ENCODE measurements at places on chromosomes 4 and X.

DNA sequence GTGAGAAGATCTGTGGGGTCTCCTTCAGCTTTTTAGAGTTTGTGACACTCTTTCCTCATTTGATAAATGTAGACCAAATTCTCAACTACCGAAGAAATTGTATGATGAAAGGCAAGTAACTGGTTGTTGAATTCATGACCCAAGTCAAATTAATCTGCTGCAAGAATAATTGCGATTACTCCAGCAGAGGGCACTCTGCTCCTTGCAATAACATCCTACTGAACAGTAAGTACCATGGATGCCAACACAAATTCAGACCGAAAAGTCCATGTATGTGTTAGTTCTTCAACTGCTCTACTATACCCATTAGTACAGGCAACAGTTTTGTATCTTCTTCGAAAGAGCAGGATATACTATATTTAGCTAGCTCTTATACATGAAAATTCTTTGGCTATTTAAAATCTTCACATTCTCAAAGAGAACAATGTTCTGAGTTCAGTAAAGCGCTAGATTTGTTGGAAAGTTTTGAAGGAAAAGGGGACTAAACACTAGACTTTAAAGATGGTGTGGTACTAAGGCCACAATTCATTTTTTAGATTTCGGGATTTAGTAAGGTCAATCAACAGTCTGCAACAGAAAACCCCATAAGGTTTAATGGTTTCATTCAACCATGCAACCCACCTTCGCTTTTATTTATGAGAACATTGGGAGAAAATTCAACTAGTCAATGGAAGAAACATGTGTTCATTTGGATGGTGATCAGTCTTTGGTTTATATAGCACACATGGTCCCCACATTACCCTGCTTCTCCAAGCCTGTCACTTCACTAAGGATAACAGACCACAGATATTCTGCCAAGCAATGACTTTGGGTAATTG, 105.4 kb upstream of the TBC1D9 start:
- peak; percentile 50 for DNase-seq

- peak; percentile 13 for DNase-seq
Observed at GRCh38 chr4:155795991-155796390, 37.2 kb downstream of the GUCY1B1 start.

DNA sequence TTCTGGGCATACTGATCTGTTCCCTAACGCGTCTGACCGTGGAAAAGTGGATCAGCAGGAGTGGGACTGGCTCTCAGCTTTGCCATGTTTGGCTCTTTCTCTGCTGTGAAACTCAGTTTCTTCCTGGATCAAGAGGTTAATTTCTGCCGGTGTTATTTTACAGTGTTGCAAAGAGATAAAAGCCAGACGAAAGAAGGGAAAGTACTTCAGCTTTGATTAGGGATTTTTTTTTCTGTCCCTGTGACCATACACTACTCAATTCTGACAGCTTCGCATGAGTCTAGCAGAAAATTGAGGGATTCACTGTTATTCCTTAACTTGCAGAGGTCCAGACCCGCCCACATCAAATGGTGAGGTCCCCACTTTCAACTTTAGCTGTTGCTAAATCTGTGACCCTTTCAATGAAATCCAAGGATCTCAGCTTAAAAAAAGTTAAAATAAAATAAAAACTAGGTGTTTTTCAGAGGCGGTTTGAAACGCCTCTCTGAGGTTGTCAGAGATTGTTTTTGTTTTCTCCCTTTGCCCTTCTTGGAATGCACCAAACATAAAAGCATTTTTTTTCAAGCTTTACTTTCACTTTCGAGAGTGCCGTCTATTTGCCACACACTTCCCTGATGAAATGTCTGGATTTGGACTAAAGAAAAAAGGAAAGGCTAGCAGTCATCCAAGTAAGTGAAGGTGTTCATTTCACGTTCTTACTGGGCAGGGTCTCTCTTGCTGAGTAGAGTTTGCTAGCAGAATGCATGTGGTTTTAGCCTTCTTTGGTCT, at the start of gene TLR3:
Gene TLR3 (plus strand): TSS at position 576 of the 768 bp plus-strand sequence. CDS start 7,464 bp downstream, outside the sequence.
- peak; percentile 48 for DNase-seq

DNA sequence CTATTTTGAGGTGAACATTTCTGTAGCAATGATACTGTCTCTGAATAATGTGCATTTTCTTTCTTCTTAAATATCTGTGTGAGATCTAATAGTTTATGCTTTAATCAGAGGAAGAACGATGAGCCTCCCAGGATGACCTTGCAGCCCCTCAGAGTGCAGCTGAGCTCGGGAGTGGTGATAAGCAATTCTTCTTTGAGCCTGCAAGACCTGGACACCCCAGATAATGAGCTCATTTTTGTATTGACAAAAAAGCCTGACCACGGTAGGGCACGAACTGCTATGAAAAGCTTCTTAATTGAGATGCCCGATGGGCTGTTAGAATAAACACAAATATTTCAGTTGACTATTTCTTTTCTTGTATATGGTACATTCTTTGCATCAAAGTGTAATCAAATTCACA, 105.0 kb upstream of the ANXA3 start:
- DNase-seq: no peak

DNA sequence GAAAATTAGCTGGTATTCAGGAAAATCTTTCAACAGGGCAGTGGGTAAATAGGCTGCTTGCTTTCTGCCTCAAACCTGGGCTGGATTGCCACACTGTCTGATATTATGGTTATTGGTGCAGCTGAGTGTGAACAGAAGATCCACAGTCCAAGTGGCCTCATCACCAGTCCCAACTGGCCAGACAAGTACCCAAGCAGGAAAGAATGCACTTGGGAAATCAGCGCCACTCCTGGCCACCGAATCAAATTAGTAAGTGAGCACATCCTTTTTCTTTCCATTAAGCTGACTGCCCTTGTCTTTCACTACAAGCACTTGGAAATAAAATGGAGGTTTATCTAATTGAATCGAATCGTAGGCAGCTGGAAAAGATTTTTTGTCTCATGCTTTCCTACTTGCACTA, 204.7 kb downstream of the TLL1 start:
- no peak for DNase-seq

DNA sequence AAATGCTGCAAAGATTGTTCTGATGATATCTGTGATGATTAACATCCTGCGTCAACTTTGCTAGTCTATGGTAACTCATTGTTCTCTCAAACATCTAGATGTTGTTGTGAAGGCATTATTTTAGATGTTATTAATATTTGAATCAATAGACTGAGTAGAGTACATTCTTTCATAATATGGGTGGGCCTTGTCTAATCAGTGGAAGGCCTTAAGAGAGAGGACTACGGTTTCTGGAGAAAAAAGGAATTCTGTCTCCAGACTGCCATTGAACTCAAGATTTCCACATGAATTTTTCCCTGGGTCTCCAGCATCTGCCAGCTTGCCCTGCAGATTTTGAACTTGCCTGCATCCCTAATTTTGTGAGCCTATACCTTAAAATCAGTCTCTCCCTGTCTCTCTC, 2381.1 kb upstream of the AGA start:
- no peak for DNase-seq

GRCh38 chr4:148055844-148056243, 324.0 kb downstream of the ARHGAP10 start:
- no peak for DNase-seq

- no peak for DNase-seq
Observed at GRCh38 chr4:74540193-74540592, 95.3 kb downstream of the AREG start.

DNA sequence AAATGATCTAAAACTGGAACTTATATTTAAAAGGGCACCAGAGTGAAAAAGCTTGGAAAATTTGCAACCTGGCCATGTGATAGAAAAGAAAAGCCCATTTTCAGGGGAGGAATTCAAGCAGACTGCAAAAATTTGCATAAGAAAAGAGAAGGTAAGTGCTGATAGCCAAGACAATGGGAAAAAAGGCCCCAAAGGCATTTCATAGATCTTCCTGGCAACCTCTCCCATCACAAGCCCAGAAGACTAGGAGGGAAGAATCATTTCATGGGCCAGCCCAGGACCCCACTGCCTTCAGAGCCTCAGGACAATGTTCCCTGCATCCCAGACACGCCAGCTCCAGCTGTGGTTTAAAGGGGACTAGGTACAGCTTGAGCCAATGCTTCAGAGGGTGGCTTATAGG, 887.3 kb upstream of the DIAPH2 start:
- no peak for DNase-seq

GRCh38 chrX:56761167-56761566, 32.1 kb downstream of the NBDY start:
- peak; percentile 2 for DNase-seq

GRCh38 chr4:5041699-5042098, 9.6 kb upstream of the STK32B start:
- DNase-seq: no peak

DNA sequence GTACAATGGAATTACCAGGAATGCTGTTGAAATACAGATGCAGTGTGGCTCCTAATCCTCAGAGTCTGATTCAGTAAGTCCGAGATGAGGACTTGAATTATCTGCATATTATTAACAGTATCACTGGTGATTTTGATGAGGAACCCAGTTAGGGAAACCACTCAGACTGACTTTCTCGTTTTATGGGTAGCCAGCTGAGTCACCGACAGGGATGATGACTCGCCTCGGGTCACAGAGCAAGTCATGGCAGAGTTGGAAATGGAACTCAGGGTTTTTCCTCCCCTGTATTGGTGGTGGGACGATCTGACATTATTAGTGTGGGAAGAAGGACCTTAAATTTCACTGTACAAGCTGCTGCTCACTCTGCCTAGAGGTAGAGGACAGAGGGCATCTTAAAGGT, 51.3 kb downstream of the RTL9 start:
- no peak for DNase-seq

DNA sequence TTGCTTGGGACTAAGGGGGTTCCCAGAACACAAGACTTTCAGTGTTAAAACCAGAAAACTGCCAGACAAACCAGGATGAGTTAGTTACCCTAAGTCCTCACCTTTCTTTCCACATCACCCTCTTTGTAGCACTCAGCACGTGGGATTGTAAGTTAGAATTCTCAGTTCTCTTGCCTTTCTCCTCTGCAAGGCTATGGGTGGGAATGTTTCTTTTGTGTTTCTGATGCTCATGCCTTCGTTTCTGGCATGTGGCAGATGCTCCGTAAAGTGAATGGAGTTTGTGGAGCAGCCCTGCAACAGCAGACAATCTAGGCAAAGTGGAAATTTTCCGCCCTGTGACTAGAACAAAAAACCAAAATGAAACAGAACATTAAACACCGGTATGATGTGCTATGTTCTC, 64.7 kb upstream of the SPP1 start:
- no peak for DNase-seq

DNA sequence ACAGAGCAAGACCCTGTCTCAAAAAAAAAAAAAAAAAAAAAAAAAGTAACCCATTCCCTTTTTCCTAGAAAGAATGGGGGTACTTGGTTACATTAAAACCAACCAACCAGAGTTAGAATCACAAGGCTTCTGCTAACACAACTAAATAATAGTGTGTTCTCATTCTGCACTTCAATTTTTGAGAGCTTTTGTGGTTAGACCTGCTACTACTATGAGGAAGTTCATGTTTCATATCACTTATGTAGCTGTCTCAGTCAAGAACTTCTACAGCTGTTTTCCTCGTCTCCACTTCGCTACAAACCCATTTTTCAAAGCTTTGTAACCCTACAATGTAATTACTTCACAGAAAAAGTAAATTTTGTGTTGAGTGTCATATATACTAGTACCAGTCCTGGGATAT, 58.3 kb downstream of the PDHA2 start:
- DNase-seq: no peak

- DNase-seq: peak; percentile 25
Observed at GRCh38 chr4:112099701-112100297, 45.5 kb upstream of the FAM241A start.

DNA sequence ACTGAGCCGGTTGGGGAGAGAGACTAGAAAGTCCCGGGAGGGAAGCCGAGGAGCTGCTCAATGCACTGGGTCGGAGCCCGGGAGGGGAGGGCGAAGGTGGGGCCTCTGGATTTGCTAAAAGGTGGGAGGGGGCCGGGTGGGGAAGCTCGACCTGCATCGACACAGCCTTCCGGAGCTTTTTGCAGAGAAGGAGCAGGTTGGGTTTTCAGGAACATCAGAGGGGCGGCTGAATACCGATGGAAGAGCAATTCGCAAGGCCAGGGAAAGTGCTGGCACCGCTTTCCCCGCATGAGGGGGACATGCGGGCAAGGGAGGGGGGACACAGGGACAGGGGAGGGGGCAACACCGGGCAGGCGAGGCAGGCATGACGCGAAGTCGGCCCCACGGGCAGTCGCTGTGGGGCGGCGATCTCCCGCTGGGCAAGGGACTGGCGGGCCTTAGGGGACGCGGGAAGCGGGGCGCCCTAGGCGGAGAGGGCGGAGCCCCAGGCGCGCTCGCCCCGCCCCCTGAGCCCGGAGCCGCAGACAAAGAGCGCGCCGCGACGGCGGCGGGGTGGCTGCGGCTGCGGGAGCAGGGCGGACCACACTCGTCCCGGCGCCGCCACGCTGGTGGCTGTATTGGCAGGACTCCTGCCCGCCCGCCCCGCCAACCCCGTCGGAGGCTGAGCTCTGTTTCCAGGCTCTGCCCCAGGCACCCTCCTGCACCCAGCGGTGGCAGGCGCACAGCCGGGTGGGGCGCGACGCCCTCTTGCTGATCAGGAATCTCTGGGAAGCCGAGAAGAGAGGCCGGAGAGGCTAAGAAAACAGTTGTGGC, 11.6 kb downstream of the PDZD4 start:
- DNase-seq: peak; percentile 77

DNA sequence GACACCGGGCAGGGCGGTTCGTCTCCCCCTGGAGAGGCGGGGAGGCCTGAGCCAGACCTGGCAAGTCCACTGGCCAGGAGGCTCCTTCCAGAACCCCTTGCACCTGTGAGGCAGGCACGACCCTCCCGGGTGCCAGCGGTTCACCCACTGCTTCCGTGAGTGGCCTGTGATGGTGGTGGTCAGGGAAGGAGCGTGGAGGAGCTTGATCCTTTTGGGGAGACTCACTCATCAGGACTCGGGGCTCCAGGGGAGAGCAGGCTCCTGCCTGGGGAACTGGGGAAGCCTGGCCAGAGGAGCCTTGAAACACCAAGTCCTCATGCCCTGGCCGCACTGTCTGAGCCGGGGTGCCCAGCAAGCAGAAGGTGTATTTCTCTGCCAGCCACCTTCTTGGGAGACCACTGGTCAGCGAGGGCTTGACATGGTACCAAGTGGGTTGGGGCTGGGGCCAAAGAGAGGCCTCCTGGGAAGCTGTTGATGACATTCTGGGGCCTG, 860 bp downstream of the FAM50A start:
- peak; percentile 40 for DNase-seq

- DNase-seq: no peak
Observed at GRCh38 chr4:6507345-6507744, 34.9 kb upstream of the PPP2R2C start.

DNA sequence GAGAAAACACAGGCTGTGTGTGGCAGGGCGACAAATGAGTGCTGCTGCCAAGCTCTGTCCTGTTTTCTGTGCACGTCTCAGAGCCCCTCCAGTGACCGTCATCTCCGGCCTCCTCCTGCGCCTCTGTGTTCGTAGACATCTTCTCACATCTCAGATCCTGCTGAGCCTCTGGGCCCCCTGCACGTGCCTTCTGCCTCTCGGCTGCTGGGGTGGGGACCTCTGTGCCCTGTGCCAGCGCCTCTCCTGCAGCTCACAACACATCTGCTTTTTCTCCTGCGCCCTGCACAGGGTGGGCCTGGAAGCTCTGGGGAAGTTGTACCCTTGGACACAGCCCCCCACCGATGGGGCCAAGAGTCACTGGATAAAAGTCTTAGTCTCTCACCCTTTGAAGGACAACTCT, 2.4 kb upstream of the CTAG2 start:
- DNase-seq: no peak

All from AG08396 (cell line).